Stimulated activated memory B cell treated with anti-CD40 and anti-IgM and Interleukin-4, amounts not matched to agents 10 μg/mL and 1 μg/mL and 100 μg/mL, for 72 hours (primary cell): ENCODE measurements at places on chromosomes 1 and 21.

- ATAC-seq = no peak
Observed at GRCh38 chr1:156073740-156074139, 8.5 kb downstream of the MEX3A start.

GRCh38 chr1:44553771-44554170 lies 120.5 kb downstream of the TMEM53 start:
- ATAC-seq = no peak

- no peak for ATAC-seq
Observed at GRCh38 chr1:171655746-171656116, 3.2 kb upstream of the MYOC start.

DNA sequence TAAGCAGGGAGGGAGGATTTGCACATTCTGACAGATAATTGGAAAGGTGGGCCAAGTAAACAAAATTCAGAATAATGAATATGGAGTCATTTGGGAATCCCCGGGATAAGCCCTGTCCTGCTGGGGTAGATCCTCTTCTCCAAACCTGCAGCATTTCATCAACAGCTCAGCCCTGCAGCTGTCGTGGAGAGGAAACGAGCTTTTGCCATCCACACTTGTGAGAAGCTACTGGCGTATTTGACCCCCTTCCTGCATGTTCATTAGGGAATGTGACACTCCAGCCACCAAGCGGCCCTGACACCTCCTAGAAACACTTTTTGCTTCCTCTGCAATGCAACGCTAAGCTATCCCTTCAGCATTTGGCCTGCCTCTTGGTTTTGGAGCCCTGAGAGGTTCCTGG lies 8.0 kb upstream of the LEFTY2 start:
- no peak for ATAC-seq

GRCh38 chr21:39118061-39118460 lies 65.2 kb downstream of the PSMG1 start:
- no peak for ATAC-seq

DNA sequence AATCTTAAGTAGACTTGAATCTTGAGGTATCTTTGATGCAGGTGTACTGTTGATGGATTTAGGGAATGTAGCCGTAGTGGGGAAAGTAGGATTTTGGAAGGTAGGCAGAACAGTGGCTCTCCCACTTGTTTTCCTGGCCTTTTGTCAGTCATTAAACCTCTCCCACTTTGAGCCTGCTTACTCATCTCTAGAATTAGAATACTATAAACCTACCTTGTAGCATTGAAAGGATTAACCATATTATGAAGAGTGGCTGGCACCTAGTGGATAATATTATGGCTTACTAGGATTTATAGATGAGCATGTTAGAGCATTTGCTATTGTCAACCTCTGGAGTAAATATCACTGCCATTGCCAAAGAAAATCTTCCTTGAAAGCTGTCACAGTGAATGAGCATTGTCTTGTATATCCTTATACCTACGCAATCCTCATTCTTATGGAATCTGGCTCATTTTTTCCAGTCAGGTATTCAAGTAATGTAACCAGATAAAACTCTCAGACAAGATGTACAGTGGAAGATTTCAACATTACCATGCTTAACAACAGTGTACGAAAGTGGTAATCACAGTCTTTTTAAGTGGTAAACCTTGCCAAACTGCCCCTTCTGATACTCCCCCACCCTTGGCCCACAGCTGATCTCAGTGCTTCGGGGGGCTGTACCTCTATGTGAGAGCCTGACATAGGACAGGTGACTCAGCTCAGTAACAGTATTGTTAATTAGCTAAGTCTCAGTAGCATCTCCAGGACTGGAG lies 44.4 kb downstream of the SH3GLB1 start:
- ATAC-seq = no peak

GRCh38 chr1:187629075-187629474 lies 800.3 kb downstream of the PLA2G4A start:
- ATAC-seq = no peak
